Muscle of back (tissue), 13 donors: ENCODE measurements at places on chromosomes 16 and 17. TPM values are rescaled to one million over a fixed set of nuclear protein-coding genes. Genes with fewer than 3 reads are reported as not detected.

SULT1A2 gene
- 0.35 TPM for polyA plus RNA-seq

ADAMTS18 gene
- polyA plus RNA-seq: 1.7 TPM

- no peak for DNase-seq
Observed at GRCh38 chr17:13419676-13420075, 182.1 kb downstream of the HS3ST3A1 start.

GRCh38 chr16:82603784-82604411 is 22.9 kb upstream of the CDH13 start:
- DNase-seq: no peak

GRCh38 chr17:42282478-42283080 is 5.7 kb upstream of the STAT5A start:
- DNase-seq: no peak

GRCh38 chr16:67111951-67112444 is 2.3 kb downstream of the PHAF1 start:
- no peak for DNase-seq
